RPMI7951 (cell line): ENCODE measurements at places on chromosomes 13 and 19. TPM values are rescaled to one million over a fixed set of nuclear protein-coding genes. Genes with fewer than 3 reads are reported as not detected.

CCNA1 gene
- 0.96 and 2.9 TPM in 2 replicates for total RNA-seq

SMIM24 gene
- not detected in 2 replicates for total RNA-seq

OR10H3 gene
- total RNA-seq, result not detected in 2 replicates

PALM gene
- 0.10 TPM in 1 of 2 replicates, not detected in the other for total RNA-seq

IGSF23 gene
- total RNA-seq, result not detected in 2 replicates

KLK4 gene
- not detected in 2 replicates for total RNA-seq

TFDP1 gene
- 51.2 and 65.7 TPM in 2 replicates for total RNA-seq

PRX gene
- 0.72 and 1.2 TPM in 2 replicates for total RNA-seq

ANGPTL8 gene
- not detected in 2 replicates for total RNA-seq

KIR3DL1 gene
- total RNA-seq, result not detected in 2 replicates

ZNF253 gene
- 4.3 and 7.6 TPM in 2 replicates for total RNA-seq

ZNF57 gene
- total RNA-seq, result 4.9 and 5.0 TPM in 2 replicates

MAN2B1 gene
- 22.6 and 25.2 TPM in 2 replicates for total RNA-seq

ZNF681 gene
- total RNA-seq, result 2.3 and 3.8 TPM in 2 replicates

HPN gene
- total RNA-seq, result 0.10 TPM in 1 of 2 replicates, not detected in the other

NANOS3 gene
- total RNA-seq, result 1.3 TPM in 1 of 2 replicates, not detected in the other

NPAS1 gene
- total RNA-seq, result not detected in 2 replicates

PDX1 gene
- total RNA-seq, result not detected in 2 replicates

TPTE2 gene
- total RNA-seq, result not detected in 2 replicates

WDR87 gene
- total RNA-seq, result not detected in 2 replicates

ZNF823 gene
- total RNA-seq, result 7.9 and 11.5 TPM in 2 replicates

KCNN1 gene
- 0.20 TPM in 1 of 2 replicates, not detected in the other for total RNA-seq

CEACAM1 gene
- 0.12 and 0.20 TPM in 2 replicates for total RNA-seq

NOVA2 gene
- total RNA-seq, result not detected in 2 replicates

PRODH2 gene
- not detected in 2 replicates for total RNA-seq

C19orf38 gene
- total RNA-seq, result 0.36 TPM in 1 of 2 replicates, not detected in the other

LRRC63 gene
- 0.20 and 0.48 TPM in 2 replicates for total RNA-seq

PSG11 gene
- total RNA-seq, result 0.29 TPM in 1 of 2 replicates, not detected in the other

URAD gene
- not detected in 2 replicates for total RNA-seq

CEACAM7 gene
- not detected in 2 replicates for total RNA-seq

HAUS8 gene
- total RNA-seq, result 13.8 and 15.9 TPM in 2 replicates

FXYD1 gene
- 0.98 TPM in 1 of 2 replicates, not detected in the other for total RNA-seq

CHST8 gene
- total RNA-seq, result not detected in 2 replicates

ADPRHL1 gene
- 0.29 TPM in 1 of 2 replicates, not detected in the other for total RNA-seq

REXO1 gene
- total RNA-seq, result 3.3 and 3.5 TPM in 2 replicates

ODAD3 gene
- total RNA-seq, result 2.3 and 3.1 TPM in 2 replicates

KLK12 gene
- total RNA-seq, result not detected in 2 replicates

MEDAG gene
- total RNA-seq, result 18.0 and 21.0 TPM in 2 replicates

CD79A gene
- total RNA-seq, result not detected in 2 replicates

UPK1A gene
- total RNA-seq, result 0.29 TPM in 1 of 2 replicates, not detected in the other

SLITRK1 gene
- total RNA-seq, result under 0.01 and 0.12 TPM in 2 replicates

KANK2 gene
- total RNA-seq, result 88.9 and 115 TPM in 2 replicates

ADGRE3 gene
- total RNA-seq, result not detected in 2 replicates

NACC1 gene
- 27.9 and 28.0 TPM in 2 replicates for total RNA-seq

THSD1 gene
- total RNA-seq, result 2.8 and 3.5 TPM in 2 replicates
